ENCODE measurements at places on chromosomes 6 and 20. TPM values are rescaled to one million over a fixed set of nuclear protein-coding genes. Genes with fewer than 3 reads are reported as not detected.

DNA sequence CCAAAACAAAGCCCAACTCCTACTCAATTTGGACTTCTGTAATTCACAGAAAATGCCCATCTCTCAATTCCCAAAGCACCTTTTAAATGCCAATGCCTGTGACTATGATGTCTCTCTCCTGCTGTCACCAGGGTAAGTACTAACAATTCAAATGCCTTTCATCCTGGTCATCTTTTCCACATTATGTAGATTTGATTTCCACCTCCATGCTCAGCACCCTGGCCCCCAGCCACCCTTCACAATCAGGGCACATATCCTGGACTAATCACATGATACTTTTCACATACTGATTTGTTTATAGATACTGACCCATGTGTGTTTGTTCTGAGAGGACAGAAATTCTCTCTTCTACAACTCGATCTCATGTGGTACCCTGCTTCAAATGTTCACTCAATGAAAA, 236.3 kb downstream of the PTPRK start:
- no peak for DNase-seq
- no peaks in the 10 kb centered on the region for H3K36me3 ChIP-seq
- no peaks in the 10 kb centered on the region for H3K27me3 ChIP-seq
- no peak overlapping the region for H3K27ac ChIP-seq

- H3K36me3 ChIP-seq, result no peaks in the 10 kb centered on the region
- H3K4me3 ChIP-seq, result peak within 1 kb of the TSS; percentile 52
- peak; percentile 95 for DNase-seq
- peaks cover 51% of the 10 kb centered on the region for H3K27me3 ChIP-seq
- no peak within 1 kb of the TSS for H3K27ac ChIP-seq
Measured at GRCh38 chr6:149963462-149964307, at the start of gene ULBP1. TSS of gene ULBP1 (plus strand) at chr6:149963943. CDS start at chr6:149964050, 107 bp downstream.

DNA sequence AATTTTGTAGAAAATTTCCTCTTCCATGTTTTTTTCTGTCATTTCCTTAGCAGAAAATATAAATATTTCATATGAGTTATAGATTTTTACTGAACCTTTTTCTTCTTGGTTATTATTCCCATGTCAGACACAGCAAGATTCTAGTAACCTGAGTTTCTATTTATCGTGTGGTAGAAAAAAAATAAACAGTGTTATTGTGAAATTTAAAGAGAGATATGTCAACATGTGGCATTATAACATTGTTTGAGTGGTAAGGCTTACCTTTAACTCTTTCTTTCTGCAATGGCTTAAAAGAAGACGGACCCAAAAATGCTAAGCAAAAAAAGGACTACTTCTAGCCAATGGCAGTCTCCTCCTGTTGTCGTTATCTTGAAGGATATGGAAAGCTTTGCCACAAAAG, 18.9 kb downstream of the ORC3 start:
- no peak overlapping the region for H3K27ac ChIP-seq
- H3K36me3 ChIP-seq, result peaks cover 27% of the 10 kb centered on the region
- no peak overlapping the region for H3K4me3 ChIP-seq
- no peak for DNase-seq
- H3K4me1 ChIP-seq, result no peaks in the 10 kb centered on the region

- DNase-seq, result no peak
- no peaks in the 10 kb centered on the region for H3K27me3 ChIP-seq
- H3K4me1 ChIP-seq, result no peaks in the 10 kb centered on the region
- no peak overlapping the region for H3K4me3 ChIP-seq
- H3K36me3 ChIP-seq, result no peaks in the 10 kb centered on the region
Measured at GRCh38 chr6:140790109-140790508, 1342.6 kb upstream of the GJE1 start.

The C4B gene
- 203 TPM for total RNA-seq

The SLC22A1 gene
- total RNA-seq, result 0.52 TPM

- DNase-seq, result no peak
- H3K36me3 ChIP-seq, result no peaks in the 10 kb centered on the region
- H3K4me3 ChIP-seq, result no peak overlapping the region
- no peaks in the 10 kb centered on the region for H3K27me3 ChIP-seq
- H3K27ac ChIP-seq, result no peak overlapping the region
Measured at GRCh38 chr20:4519534-4519933, 202.2 kb upstream of the PRND start.

DNA sequence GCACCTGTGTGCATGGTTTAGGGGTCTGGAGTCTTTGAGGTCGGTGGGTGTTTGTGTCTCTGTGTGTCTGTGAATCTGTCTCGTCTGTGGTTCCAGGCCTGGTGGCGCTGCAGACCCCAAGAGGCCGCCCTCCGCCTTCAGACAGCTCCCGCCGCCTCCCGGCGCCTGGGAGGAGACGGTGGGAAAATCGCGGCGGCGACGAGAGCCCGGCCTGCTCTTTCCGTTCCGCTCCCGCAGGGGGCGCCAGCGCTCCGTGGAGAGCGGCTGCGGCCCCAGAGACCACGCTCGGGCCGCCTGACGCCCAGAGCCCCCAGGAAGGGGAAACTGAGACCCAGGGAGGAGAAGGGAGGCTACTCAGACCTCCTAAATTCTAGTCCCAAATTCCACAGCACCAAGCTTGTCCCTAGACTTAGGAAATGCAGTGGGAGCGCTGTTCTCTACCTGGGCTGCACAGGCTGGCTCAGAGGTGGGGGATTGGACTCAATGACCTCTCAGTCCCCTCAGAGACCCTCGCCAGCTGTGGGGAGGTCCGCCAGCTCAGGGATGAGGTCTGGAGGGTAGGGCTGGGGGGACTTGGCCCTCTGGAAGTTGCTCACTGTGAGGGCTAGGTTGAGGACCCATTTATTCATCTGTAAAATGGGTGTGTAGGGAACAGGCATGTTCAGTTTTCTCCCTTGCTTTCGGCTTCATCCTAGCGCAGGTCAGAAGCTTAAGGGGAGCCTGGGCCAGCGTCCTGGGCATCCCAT, 36.9 kb upstream of the BLCAP start:
- peak; percentile 53 for DNase-seq
- no peaks in the 10 kb centered on the region for H3K36me3 ChIP-seq
- no peaks in the 10 kb centered on the region for H3K27me3 ChIP-seq
- H3K4me1 ChIP-seq, result peaks cover 11% of the 10 kb centered on the region

The CST9 gene
- total RNA-seq, result not detected

GRCh38 chr20:38723017-38723847, 1.1 kb upstream of the SLC32A1 start:
- no peak overlapping the region for H3K4me3 ChIP-seq
- peaks cover 6% of the 10 kb centered on the region for H3K27me3 ChIP-seq
- no peak overlapping the region for H3K27ac ChIP-seq
- no peak for DNase-seq
- H3K4me1 ChIP-seq, result peaks cover 50% of the 10 kb centered on the region

The HLA-DOB gene
- 0.33 TPM for total RNA-seq

The PRRT1 gene
- total RNA-seq, result 4.4 TPM

The RSPH4A gene
- total RNA-seq, result not detected

- peaks cover 48% of the 10 kb centered on the region for H3K4me1 ChIP-seq
- no peak overlapping the region for H3K4me3 ChIP-seq
- DNase-seq, result no peak
- H3K36me3 ChIP-seq, result no peaks in the 10 kb centered on the region
Measured at GRCh38 chr6:138869398-138869797, 73.5 kb downstream of the ECT2L start.

The LCA5 gene
- 11.5 TPM for total RNA-seq

GRCh38 chr20:9021216-9021615, 47.7 kb upstream of the PLCB4 start:
- H3K27me3 ChIP-seq, result no peaks in the 10 kb centered on the region
- H3K27ac ChIP-seq, result no peak overlapping the region

The SLC16A10 gene
- total RNA-seq, result 0.83 TPM

The KHDC1 gene
- 1.8 TPM for total RNA-seq

DNA sequence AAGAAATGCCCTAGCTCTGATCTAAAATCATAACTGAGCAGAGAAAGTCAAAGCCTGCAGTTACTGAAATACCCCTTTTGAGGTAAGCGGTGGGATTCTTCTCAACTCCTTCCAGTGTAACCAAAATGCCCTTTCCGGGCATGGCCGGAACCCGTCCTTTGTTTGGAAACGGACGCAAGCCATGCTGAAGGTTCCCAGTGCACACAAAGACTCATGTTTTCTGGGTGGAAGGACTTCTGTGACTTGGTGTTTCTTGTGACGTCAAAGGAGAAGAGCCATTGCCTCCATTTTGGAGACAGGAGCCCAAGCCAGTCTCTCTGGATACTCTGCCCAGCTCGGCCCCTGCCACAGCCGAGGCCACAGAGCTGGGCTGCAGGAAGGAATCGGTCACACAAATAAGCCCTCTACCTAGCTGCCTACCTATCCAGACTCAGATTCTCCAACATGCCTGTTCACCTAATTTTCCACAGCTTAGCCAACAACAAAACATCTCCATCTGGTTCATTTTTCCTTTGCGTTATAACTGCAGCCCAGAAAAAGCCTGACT, 182.8 kb downstream of the TBXT start:
- no peaks in the 10 kb centered on the region for H3K27me3 ChIP-seq
- H3K36me3 ChIP-seq, result no peaks in the 10 kb centered on the region
- no peak overlapping the region for H3K4me3 ChIP-seq
- DNase-seq, result no peak
- peaks cover 41% of the 10 kb centered on the region for H3K4me1 ChIP-seq
- H3K27ac ChIP-seq, result no peak overlapping the region

GRCh38 chr6:37575221-37575620, 75.5 kb upstream of the CCDC167 start:
- no peak for DNase-seq
- H3K27ac ChIP-seq, result no peak overlapping the region

DNA sequence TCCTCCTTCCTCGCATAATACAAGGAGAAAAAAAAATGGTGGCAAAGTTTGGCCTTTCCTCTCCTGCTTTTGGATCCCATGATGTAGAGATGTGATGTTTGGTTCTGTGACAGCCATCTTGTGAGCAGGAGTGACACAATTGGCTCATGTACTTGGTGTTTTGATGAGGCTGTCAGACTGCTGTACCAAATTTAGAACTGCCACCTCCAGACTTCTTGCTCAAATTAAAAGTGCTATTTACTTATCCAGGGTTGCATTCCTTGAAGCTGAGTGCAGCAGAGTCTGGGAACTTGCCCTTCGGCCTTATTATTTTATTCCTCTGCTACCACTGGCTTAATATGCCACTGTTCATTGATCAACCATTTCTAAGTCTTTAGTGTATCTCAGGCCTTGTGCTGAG, 21.9 kb downstream of the BCAS1 start:
- H3K4me3 ChIP-seq, result no peak overlapping the region
- DNase-seq, result no peak
- no peaks in the 10 kb centered on the region for H3K4me1 ChIP-seq
- no peaks in the 10 kb centered on the region for H3K36me3 ChIP-seq
- H3K27me3 ChIP-seq, result no peaks in the 10 kb centered on the region

The SLC52A3 gene
- total RNA-seq, result 2.2 TPM

DNA sequence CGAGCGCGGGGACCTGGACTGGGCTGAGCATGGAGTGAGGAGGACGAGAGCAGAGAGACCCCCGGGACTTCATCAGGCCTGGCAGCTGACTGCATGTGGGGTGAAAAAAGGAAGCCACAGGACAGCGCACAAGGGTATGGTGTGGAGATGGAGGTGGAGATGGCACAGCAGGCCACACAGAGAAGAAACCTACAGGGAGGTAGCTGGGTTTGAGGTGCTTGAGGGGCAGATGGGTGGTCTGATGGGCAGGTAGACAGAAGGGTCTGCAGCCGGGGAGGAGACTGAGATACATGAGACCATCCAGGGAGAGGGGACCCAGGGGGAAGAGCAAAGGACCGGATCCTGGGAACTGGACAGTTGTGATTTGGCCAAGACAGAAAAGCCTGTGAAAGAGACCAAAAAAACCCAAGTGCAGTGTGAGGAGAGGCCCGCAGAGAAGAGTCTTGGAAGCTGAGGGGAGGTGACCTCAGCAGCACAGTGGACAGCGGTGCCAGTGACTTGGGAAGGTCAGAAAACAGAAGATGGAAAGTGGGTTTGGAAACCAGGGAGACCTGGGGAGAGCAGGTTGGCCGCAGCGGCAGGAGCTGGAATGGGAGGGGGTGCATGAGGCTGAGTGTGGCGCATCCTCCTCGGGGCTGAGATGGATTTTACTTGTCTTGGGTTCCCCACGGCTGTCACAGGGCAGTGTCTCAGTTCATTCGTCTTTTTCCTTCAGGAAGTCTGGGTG, 5.5 kb downstream of the HLA-DPB1 start:
- peak; percentile 74 for DNase-seq
- H3K4me1 ChIP-seq, result peaks cover 31% of the 10 kb centered on the region
- peak overlapping the region; percentile 52 for H3K4me3 ChIP-seq
- H3K36me3 ChIP-seq, result peaks cover 28% of the 10 kb centered on the region
- H3K27me3 ChIP-seq, result no peaks in the 10 kb centered on the region

DNA sequence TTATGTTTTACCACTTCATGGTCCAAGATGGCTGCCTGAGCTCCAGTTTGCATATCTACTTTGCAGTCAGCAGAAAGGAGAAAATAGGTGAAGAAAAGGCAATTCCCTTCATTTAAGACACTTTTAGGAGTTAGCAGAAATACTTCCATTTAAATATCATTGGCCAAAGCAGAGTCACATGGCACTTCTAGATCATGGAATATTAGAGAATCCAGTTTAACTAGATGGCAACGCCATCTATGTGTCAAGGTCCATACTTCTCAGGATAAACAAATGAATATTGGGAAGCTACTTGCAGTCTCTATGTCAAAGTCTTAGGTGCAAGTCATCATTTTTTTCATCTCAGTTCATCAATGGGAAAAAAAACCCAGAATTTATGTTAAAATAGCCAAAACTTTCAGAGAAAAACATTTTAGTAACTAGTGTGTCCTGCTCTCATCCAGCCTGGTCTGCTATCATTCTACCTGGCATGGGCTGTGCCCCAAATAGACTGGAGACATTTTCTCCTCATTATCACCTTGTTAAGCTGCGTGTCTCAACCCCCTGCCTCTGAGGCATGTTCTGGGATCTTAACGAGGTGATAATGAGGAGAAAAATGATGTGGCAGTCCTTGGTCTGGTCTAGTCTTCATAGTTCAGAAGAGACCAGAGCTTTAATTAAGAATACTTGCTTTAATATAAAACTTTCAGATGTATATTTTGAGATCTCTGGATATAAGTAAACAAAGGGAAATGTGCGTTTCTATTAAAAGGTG, 227.3 kb downstream of the TBX18 start:
- no peaks in the 10 kb centered on the region for H3K36me3 ChIP-seq
- no peak overlapping the region for H3K4me3 ChIP-seq
- H3K27me3 ChIP-seq, result no peaks in the 10 kb centered on the region
- no peaks in the 10 kb centered on the region for H3K4me1 ChIP-seq
- no peak for DNase-seq

DNA sequence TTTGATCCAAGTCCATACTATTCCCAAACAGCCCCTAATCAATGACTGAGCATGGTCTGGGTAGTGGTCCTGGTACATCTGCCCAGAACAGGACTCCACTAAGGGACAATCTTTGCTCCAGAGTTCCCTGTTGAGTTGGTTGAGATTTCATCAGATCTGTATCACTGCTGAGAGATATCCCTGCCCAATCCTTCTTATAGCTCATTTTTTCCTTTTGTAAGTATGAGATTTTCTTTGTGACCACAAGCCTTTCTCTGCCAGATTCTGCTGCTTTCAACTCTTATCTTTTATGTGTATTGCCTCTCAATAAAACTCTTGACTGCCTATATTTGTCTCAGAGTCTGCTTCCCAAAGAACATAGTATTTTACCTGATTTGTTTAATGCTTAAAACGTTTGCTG, 46.2 kb upstream of the LAMA2 start:
- H3K27me3 ChIP-seq, result no peaks in the 10 kb centered on the region
- H3K36me3 ChIP-seq, result no peaks in the 10 kb centered on the region
- no peak overlapping the region for H3K27ac ChIP-seq
- no peak overlapping the region for H3K4me3 ChIP-seq
